ENCODE measurements at places on chromosomes 5 and 9. TPM values are rescaled to one million over a fixed set of nuclear protein-coding genes. Genes with fewer than 3 reads are reported as not detected.
A peak's percentile ranks its signal among the peaks of the same experiment; 100 is the strongest.

The NR6A1 gene
- 2.8 TPM for total RNA-seq

The CYLC2 gene
- not detected for total RNA-seq

The STC2 gene
- 0.17 TPM for total RNA-seq

The SUSD1 gene
- 3.3 TPM for total RNA-seq

The MAST4 gene
- 9.5 TPM for total RNA-seq

The ADAMTS2 gene
- 24.3 TPM for total RNA-seq

The NUP155 gene
- 29.6 TPM for total RNA-seq

The NUP214 gene
- 14.7 TPM for total RNA-seq

The PLPPR1 gene
- total RNA-seq = 2.0 TPM

The MCCC2 gene
- 75.8 TPM for total RNA-seq

The ISOC1 gene
- 34.1 TPM for total RNA-seq

DNA sequence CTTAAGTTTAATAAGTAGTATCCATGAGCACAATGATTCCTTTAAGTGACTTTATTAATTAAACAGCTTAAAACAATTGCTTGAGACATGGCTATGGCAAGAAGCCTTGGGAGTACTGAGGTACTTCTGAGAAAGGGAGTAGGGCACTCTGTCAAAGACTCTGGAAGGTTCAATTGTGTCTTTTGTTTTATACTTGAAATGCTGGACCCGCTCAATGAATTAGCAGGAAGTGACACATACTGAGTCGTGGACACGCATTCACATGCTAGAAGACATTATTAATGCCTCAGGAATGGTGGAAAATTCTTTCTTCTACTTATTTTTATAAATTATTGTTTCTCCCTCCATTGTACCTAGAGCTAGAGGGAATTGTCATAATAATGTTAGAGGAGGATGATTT, 347.3 kb upstream of the ZNF608 start:
- no peak for DNase-seq

DNA sequence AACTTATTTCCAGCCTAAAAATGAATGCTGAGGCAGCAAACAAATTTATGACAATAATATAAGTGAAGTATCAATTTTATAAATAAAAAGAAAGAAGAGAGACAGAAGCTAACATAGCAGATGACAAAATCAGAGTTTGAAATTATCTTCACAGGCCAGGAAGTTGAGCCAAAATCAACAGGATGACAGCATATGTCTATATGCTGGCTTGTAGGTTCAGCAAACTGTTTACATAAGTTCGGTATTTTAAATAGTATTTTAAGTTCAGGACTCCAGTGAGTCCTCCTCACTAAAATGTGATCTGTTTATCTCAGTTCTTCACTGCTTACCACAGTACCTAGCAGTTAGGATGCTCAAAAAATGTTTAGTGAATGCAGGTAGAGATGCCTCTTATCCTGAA, 359.6 kb upstream of the SMC2 start:
- DNase-seq = no peak

- DNase-seq = no peak
These were observed 102.0 kb upstream of the TSLP start for GRCh38 chr5:110969502-110969901.

GRCh38 chr5:107203243-107203642, 467.5 kb downstream of the EFNA5 start:
- DNase-seq = no peak

DNA sequence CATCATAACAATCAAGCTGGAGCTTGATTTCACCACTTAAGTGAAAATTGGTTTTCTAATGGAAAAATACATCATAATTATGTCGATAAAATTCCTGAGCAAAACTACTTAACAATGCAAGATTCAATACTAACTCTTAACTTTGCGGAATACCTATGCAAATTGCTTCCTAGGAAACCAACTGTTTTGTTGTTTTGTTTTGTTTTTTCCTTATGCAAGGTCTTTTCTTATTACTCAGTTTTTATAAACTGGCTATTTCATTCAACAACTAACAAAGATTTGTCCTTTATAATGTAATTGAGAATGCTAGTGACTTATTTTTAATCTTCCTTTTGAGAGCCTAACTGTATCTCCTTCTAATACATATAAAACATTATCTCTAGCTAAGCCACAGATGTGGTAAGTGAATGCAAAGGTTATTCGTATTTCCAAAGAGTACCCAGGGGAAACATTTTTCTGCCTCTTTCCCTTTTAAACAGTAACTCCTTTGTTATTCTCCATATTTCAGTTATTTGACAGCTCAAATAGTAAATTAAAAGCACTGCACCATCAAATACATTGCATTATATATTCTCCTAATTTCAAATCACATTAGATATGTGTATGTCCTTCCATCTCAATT, 609.4 kb downstream of the SLCO4C1 start:
- DNase-seq = no peak

- DNase-seq = no peak
These were observed 5.5 kb downstream of the F2RL2 start for GRCh38 chr5:76617675-76618074.

DNA sequence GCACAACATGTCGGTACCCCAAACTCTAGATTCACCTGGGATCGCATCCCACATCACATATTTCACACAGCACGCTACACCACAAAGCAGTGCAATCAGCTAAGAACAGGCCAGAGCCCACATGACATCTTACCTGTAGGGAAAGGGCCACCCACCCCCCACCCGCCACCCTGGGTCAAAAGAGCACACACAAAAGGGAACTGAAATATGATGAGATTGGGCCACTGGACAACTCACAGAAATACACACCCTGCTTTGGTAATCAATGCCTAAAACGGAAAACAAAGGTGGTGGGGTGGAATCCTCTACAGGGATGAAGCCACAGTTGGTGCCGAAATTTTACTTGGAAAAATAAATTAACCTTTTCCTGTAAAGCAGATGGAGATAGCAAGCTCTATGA, 13.1 kb downstream of the RETREG1 start:
- DNase-seq = no peak

DNA sequence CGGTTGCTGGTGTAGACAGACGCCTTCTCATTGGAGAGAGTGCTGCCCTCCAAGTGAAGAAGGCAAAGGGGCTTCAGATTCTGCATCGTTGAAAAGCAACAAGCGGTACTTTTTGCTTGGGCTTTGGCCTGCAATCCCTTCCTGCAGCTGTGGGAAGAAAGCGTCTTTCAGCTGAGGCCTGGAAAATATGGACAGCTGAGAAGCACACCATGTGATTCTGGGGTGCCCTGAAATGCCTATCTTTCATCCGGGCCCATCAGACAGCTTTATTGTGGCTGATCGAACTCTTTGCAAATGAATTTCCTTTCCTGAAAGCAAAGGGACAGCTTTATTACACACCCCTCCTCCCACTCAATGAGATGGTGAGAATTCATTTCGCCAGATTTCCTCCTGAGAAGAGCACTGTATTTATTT, 74.0 kb downstream of the NSG2 start:
- DNase-seq = no peak

DNA sequence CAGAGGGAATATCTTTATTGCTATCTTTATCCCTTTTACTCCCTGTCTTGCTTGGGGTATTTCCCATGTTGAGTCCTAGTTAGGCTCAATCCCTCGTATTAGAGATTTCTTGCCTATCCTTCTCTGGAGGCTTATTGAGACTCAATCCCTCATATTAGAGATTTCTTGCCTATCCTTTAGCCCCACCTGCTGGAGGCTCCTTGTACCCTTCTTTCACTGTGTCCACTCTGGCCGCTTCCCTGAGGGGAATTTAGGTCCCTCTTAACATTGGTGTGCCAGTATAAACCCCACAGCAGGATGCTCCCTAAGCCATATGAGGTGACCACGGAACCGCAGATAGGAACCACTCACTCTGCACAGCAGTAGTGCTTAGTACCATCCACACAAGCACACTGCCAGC, 110.7 kb upstream of the MAMDC2 start:
- no peak for DNase-seq

DNA sequence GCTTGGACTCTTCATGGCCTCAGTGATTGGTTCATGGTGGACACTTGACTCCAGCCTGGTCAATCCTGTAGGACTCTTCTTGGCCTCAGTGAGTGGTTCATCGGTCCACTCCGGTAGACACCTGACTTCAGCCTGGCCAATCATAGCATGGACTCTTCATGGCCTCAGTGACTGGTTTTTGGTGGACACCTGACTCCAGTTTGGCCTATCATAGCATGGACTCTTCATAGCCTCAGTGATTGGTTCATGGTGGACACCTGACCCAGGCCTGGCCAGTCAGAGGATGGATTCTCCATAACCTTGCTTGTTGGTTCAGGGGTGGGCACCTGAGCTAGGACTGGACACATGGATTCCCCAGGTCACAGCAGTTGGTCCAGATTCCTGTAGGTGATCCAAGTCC, 106.0 kb upstream of the ERCC6L2 start:
- DNase-seq = no peak

DNA sequence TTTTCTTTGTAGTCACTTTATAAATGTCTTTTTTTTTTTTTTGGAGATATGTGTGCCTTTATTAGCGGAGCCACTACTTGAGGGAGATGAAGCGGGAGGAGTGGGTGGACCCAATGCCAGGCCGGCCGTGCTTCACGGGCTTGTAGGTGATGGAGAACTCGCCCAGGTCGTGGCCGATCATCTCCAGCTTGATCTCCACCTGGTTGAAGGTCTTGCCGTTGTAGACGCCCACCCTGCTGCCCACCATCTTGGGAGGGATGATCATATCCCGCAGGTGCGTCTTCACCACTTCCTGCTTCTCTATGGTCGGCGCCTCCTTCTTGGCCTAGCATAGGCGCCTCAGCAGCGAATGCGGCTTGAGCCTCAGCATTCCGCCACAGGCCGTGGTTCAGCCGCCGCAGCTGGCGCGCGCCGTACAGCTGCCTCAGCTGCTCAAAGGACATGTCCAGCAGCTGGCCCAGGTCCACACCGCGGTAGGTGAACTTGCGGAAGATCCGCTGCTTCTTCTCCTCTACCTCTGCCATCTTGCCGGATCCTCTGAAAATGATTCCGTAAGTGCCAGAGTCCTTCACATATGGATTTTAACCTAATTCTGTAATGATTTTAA, 1095.6 kb downstream of the MAT2B start:
- DNase-seq = no peak

GRCh38 chr5:98769210-98769958, 4.1 kb upstream of the RGMB start:
- peak; percentile 49 for DNase-seq

- no peak for DNase-seq
These were observed 88.2 kb downstream of the PRRT1B start for GRCh38 chr9:131633491-131634031.

DNA sequence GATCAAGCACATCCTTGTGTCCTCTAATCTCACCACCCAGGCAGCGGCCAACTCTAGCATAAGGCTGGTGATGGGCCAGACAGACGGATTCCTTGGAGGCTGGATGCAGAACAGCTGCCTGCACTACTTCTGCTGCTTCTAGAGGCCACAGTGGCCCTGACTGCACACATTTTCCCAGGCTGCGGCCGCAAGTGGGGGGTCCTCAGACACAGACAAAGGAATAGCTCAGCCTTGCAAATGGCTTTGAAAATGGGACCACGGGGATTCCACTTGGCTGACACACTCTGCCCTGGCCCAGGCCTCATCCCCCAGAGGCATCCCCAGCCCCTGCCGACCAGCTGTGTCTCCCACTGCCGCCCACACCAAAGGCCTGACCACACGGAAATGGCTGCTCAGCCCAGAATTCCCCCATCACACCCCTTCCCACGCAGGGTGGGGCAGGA, 540.8 kb downstream of the BNC2 start:
- no peak for DNase-seq

DNA sequence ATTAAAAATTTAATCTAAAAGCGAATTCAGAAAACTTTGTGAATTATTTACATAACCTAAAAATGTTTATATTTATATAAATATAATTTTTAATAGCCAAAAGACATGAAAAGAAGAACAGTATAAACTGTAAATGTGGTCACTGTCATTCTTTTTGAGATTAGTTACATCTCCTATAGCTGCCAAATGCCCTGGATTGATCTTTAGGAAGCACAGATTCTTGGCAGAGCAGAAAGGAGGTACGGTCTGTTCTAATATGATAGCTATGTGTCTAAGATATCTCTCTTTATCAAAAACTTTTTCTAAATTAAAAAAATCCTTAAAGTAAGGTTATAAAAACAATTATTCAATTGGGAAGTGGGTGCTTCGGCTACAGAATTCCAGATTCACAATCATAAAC, 151.0 kb downstream of the LPAR1 start:
- DNase-seq = no peak

- no peak for DNase-seq
These were observed 11.1 kb downstream of the SPRY4 start for GRCh38 chr5:142313682-142314081.

DNA sequence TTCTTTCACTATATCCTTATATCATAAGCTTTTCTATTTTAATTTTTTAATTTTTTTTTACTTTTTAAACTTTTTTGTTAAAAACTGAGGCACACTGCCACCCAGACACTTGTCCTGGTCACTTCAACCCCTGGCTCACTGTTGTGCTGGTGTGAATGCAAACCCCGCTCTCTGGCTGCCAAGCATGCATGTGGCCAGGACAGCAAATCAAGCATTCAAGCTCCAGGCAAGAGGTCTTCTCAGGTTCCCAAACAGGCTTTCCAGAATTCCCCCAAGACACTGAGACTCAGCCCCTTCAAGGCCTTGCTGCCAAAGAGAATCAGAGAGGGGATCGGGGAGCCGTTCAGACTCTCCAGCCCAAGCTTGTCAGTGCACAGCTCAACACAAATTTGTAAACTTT, 139.9 kb downstream of the FANCC start:
- no peak for DNase-seq

DNA sequence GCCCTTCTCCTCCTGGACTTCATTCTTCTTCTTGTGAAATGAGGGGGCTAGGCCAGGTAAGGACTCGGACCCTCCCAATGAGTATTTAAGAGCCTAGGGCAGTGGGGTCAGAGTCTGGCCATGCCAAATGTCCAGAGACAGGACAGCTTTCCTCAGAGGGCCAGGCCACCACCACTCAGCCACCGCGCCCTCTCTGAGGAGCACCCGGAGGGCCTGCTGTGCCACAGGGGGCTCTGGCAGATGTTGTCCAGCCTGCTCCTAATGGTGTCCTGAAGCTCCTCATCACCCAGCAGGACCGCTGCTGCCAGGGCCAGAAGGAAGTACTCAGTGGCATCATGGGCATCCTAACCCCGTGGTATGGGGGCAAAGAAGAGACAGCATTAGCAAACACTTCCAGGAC, 58.3 kb downstream of the SH3TC2 start:
- DNase-seq = no peak

Measured in liver (tissue), 10 donors.